Breast epithelium (tissue), 4 donors: ENCODE measurements at places on chromosomes 7 and 10. TPM values are rescaled to one million over a fixed set of nuclear protein-coding genes. Genes with fewer than 3 reads are reported as not detected.

GRCh38 chr10:7551950-7552716 lies 114.6 kb downstream of the ITIH5 start:
- DNase-seq: no peak
- H3K4me1 ChIP-seq: no peaks in the 10 kb centered on the region
- H3K27me3 ChIP-seq: no peaks in the 10 kb centered on the region
- no peak overlapping the region for H3K4me3 ChIP-seq
- H3K36me3 ChIP-seq: no peaks in the 10 kb centered on the region

DNA sequence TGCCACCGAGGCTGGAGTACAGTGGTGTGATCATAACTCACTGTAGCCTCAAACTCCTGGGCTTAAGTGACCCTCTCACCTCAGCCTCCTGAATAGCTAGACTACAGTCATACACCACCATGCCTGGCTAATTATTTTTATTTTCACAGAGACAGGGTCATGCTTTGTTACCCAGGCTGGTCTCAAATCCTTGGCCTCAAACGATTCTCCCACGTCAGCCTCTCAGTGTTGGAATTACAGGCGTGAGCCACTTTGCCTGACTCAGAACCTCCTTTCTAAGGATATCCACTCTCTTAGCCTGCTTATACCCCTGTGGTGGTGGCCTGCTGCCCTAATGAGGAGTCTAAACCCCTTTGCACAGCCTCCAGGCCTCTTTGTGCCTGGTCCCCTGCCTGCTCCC lies 4.2 kb upstream of the IGFBP1 start:
- no peak for DNase-seq
- no peak overlapping the region for H3K4me3 ChIP-seq
- H3K4me1 ChIP-seq: no peaks in the 10 kb centered on the region
- H3K27ac ChIP-seq: no peak overlapping the region

DNA sequence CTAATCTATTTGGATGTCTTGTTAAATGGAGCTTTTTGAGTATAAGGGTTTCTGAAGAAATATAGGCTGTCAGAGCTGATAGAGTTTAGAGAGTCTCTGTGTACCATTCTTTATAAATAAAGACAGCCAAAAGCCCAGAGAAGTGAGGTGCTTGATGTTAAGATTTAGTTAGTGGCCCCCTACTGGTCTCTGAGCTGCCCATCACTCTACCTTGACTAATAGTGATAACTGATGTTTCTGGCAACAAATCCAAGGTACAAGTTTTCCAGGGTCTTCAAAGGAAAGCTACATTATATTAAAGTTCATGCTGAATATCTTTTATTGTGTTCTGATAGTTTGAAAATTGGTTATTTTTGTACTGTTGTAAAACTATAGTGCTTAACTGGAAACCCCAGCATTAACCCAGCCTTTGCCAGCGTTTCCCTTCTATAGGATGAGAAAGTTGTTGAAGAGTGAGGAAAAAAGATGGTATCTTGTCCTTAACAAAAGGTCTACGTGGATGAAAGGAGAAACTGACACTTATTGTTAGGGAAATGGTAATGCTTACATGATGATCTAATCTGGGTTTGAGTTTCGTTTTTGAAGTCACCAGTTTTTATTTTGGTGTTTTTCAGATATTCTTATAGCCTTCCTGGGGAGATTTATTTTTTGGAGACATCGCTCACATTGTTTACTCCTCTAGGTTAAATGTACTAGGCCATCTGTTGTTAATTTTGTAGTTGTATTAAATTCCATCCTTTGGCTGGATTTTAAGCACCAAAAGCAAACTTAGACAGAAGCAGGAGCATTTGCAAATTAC lies 79.0 kb downstream of the AUTS2 start:
- no peaks in the 10 kb centered on the region for H3K4me1 ChIP-seq
- no peak overlapping the region for H3K4me3 ChIP-seq
- H3K36me3 ChIP-seq: no peaks in the 10 kb centered on the region
- no peaks in the 10 kb centered on the region for H3K27me3 ChIP-seq
- H3K27ac ChIP-seq: peak overlapping the region; percentile 60

DNA sequence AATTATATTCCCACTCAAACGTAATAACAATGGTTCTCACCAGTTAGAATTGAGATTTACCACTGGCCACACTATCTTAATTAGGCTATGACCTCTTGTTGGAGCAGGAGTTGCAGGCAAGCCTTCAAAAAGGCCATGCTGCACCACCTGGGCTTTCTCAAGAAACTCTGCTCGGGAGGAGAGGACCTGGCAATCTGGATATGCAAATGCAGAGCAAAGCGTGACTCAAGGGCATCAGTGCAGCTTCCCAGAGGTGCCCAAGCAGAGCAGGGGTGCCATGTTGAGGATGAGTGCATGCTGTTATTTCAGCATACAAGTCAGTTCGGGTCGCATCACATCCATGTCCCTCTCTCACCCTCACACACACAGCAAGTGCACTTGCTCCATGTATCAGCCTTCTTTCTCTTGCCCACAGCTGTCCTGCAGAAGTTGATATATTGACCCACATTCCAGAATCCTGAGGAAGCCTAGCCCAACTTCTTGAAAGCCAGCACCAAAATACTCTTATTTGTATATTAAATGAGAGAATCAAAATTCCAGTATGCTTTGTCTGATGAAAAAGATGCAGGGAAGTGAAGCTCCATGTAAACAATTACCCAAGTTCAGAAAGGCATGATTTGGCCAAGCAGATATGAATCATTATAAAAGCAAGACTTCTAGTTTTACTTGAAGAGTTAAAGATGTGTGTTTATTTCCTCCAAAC lies 55.7 kb upstream of the IL6 start:
- DNase-seq: no peak
- H3K27me3 ChIP-seq: no peaks in the 10 kb centered on the region
- no peaks in the 10 kb centered on the region for H3K36me3 ChIP-seq
- no peak overlapping the region for H3K4me3 ChIP-seq
- H3K4me1 ChIP-seq: no peaks in the 10 kb centered on the region
- H3K27ac ChIP-seq: no peak overlapping the region

- H3K27ac ChIP-seq: no peak overlapping the region
- H3K36me3 ChIP-seq: no peaks in the 10 kb centered on the region
- no peak for DNase-seq
- no peaks in the 10 kb centered on the region for H3K4me1 ChIP-seq
- no peak overlapping the region for H3K4me3 ChIP-seq
Measured at GRCh38 chr7:71495828-71496227, 363.9 kb downstream of the GALNT17 start.

GRCh38 chr10:7475939-7476338 lies 65.1 kb upstream of the SFMBT2 start:
- no peaks in the 10 kb centered on the region for H3K27me3 ChIP-seq
- H3K4me3 ChIP-seq: no peak overlapping the region
- no peaks in the 10 kb centered on the region for H3K4me1 ChIP-seq

DNA sequence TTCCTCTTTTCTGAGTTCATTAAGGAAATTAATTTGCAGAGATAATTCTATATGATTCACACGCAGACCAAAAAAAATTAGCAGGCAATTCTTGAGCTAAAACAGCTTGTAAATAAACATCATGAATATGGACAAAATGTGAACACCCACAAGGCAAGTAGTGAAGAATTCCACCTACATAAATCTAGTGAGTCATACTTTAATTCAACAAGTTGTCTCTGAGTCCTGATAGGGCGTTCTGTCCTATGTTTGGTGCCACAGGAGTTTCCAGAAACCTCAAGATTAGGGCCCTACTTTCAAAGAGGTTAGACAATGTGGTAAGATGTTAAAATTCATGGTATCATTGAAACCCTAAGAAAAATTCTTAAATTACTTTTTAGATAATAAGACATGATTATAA lies 122.3 kb downstream of the SGMS1 start:
- H3K4me1 ChIP-seq: no peaks in the 10 kb centered on the region
- no peak overlapping the region for H3K27ac ChIP-seq
- H3K27me3 ChIP-seq: no peaks in the 10 kb centered on the region
- no peak overlapping the region for H3K4me3 ChIP-seq
- DNase-seq: no peak

DNA sequence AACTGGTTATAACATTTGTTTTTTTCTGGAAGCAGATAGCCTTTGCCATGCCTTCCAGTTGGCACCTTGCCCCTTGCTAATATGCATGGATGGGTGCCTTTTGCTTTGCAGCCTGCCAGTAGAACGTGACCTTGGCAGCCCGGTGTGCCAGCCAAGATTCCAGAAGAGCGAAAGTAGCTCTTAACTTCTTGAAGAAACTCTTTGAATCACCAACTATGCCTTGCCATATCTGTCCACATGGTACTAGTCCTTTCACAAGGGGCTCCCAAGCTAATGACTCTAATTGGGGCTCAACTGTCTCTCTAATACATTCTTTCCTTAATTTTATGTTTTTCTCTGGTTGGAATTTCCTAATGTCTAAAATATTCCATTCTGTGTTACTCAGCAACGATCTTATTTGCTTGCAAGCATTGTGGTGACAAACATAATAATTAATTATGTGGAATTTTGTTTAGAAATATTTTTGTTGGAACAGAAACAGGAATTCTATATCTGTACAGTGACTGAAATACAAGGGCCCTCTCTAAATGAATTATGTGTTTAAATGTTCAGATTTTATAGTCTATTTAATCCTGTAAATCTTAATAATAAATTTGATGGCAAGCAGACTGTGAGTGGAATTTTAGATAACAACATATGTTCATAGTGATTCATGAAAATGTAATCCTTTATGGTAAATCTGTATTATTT lies 45.8 kb downstream of the HDAC9 start:
- H3K4me3 ChIP-seq: no peak overlapping the region
- no peak overlapping the region for H3K27ac ChIP-seq
- no peaks in the 10 kb centered on the region for H3K36me3 ChIP-seq
- no peaks in the 10 kb centered on the region for H3K27me3 ChIP-seq
- DNase-seq: no peak

NYAP1 gene
- total RNA-seq: 0.66 TPM

ASB10 gene
- total RNA-seq: not detected

FMC1 gene
- total RNA-seq: 13.9 TPM

PRRT4 gene
- total RNA-seq: under 0.01 TPM

PRSS37 gene
- total RNA-seq: not detected
